Activated CD4-positive, CD25-positive, alpha-beta regulatory T cell treated with anti-CD3 and anti-CD28 coated beads, Interleukin-2, amount 50 U/mL, for 24 hours (primary cell): ENCODE measurements at places on chromosomes 12 and 14.

DNA sequence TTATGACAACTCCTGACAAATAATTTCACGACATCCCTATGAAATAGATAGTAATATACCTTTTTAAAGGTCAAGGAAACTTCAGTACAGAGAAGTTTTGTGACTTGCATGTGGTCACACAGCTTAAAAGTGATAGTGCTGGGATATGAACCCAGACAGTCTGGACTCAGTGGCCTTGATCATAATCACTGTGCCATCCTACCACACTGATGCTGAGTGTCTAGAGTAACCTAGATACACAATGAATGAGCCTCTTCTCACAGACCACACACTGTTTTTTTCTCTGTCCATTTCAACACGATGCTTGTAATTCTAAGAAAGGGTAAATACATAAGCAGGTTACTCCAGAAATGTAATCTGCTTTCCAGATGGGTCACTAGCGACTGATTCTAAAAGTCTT lies 88.2 kb downstream of the SYNE2 start:
- ATAC-seq = peak; percentile 64

GRCh38 chr14:104438166-104438887 lies 141.2 kb upstream of the C14orf180 start:
- ATAC-seq = no peak

DNA sequence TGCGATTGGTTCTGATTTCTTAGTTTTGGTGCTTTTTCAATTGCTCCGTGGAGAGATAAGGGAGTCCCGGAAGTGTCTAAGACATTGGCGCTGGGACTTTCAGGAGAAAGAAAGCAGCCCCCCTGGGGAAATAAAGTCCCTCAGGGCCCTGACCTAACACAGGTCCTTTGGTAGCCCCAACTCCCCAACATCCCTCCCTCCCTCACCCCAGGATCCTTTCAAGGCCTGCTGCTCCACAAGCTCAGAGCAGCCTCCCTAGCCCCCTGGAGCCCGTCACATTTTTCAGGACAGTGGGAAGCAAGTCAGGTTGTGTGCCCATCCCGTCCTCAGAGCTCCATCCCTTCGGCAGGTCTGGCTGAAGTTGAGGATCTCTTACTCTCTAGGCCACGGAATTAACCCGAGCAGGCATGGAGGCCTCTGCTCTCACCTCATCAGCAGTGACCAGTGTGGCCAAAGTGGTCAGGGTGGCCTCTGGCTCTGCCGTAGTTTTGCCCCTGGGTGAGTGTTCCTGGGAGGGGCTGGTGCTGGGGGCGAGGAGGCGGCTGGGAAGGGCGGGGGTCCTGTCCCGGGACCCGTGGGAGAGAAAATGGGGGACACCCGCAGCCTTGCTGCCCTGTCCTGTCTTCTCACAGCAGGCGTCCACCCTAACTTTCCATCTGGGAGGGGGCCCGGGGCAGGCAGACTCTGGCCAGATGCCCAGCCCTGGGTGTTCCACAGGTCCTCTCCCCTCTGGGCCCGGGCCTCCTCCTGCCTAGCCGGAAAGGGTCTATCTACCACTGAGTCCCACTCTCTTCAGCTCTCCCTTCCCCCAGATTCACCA lies 950 bp downstream of the IFI27 start:
- ATAC-seq = no peak

GRCh38 chr14:21867541-21867940 lies 193.9 kb upstream of the OR4E1 start:
- no peak for ATAC-seq

DNA sequence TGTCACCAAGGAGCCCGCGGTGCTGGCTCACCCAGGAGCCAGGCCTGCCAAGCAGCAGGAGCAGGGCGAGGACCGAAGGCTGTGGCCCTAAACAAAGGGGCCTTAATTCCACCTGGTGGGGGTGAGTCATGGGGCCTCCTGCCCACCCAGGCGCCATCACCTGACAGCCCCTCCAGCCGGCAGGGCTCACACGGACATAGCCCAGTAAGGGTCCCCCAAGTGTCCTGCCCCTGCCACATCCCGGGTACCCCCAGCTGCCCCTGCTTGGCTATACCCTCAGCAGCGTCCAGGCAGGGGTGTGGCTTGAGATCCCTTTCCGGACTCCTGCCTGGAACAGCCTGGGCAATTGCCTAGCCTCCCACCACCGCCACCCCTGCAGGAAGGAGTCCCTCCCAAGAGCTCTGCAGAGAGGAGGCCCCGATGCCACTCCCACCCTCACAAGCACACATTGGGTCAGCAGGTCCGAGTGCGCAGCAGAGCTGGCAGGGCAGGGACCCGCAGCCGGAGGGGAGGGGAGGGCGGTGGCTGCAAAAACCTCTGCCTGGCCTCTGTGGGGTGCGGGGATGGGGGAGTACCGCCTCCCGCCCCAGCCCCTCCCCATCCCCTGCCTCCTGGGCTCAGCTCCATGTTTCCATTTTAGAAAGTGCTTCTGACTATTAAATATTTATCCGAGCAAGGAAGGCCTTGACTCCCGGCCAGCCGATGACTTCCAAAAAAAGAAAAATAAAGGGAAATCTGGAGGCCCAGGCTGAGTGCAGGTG lies 4.6 kb downstream of the AHNAK2 start:
- no peak for ATAC-seq

DNA sequence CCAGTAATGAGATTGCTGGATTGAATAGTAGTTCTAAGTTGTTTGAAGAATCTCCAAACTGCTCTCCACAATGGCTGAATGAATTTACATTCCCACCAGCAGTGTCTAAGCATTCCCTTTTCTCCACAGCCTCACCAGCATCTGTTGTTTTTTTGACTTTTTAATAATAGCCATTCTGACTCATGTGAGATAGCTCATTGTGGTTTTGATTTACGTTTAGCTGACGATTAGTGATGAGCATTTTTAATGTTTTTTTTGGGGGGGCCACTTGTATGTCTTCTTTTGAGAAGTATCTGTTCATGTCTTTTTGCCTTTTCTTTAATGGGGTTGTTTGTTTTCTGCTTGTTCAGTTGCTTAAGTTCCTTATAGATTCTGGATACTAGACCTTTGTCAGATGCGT lies 8.1 kb upstream of the SLC15A5 start:
- no peak for ATAC-seq

DNA sequence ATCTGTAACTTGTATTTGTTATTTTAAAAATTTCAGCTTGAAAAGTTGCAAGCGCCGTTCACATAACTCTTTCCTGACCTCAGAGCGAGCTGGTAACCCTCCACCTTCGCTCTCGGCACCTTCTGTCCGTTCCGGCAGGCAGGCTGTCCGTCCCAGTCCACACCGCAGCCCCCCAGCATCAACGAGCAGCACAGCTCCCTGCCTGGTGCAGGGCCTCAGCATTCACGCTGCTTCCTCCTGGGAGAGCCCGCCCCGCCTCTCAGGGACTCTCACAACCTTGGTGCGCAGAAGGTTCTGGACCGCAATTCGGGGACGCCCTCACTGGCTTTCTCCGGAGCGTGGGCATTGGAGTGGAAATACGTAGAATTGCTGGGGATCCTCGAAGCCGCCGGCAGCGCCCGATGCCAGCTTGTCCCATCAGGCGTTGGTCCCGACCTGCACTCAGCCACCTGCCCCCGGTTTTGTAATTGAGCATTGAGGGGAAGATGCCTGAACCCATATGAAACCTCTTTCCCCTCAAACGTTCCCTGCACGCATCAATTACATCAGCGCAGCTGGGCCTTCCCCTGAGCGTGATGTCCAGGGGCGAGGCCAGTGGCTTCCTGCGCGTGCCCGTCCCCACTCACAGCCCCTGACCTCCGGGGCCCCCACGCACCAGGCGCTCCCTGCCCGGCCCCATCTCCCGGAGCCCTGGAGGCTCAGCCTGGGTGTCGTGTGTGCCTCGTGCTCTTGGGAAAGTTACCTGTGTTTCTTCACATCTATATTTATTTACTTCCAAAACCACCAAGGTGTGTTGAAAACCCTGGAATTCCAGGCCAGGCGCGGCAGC lies 19.1 kb downstream of the LRCOL1 start:
- ATAC-seq = no peak

DNA sequence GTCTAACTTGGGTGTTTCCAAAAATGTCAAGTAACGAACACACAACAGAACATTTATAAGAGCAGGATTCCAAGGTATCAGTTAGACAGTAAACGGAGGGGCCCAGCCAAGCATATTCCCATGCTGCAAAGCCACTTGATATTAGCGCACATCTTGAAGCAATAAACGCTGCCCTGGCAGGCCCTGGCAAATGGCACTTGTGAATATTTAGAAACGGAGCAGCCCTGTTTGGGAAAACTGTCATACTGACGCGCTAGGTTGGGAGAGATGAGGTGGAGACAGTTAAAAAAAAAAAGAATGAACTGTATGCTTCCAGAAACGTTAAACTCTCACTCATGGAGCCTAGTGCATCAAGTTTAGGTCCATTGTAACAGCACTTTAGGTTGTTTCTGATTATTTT lies 9.3 kb downstream of the DGLUCY start:
- no peak for ATAC-seq

GRCh38 chr12:6330192-6330591 lies 11.7 kb downstream of the TNFRSF1A start:
- ATAC-seq = no peak

DNA sequence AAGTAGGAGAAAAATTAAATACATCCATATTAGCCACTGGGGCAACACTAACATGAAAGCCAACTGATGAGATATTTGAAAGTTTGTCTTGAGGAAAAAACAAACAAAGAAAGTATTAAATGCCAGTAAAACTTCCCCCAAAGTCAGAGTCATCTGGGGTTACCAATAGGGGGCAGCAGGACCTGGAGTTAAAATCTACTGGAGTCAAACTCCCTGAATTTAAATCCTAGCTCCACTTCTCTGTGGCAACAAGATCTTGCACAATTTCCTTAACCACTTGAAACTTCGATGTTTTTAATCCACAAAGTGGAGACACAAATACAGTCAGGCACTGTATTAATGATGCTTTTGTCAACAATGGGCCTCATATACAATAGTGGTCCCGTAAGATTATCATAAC lies 14.4 kb downstream of the PLEKHG7 start:
- ATAC-seq = no peak

DNA sequence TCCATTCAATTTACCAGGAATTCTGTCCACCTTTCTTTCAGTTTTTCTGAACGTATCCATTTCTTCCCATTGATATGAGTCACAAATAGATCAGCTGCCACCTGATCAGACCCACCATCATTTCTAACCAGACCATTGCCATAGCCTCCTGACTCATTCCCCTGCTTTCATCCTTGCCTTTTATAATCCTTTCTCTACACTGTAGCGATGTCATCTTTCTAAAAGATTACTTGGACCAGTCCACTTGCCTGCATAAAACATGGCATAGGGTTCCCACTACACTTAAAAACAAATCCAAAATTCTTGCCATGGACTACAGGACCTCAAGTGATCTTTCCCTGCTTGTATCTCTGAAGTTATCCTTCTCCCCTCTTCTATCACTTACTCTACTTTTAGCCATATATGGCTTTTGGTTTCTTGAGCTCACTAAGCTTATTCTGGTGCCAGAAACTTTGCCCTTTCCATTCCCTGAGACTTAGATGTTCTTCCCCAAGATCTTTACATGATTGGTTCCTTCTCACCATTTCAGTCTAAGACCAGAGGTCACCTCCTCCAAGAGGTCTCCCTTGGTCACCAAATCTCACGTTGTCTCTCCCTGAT lies 149.5 kb upstream of the KRR1 start:
- no peak for ATAC-seq

DNA sequence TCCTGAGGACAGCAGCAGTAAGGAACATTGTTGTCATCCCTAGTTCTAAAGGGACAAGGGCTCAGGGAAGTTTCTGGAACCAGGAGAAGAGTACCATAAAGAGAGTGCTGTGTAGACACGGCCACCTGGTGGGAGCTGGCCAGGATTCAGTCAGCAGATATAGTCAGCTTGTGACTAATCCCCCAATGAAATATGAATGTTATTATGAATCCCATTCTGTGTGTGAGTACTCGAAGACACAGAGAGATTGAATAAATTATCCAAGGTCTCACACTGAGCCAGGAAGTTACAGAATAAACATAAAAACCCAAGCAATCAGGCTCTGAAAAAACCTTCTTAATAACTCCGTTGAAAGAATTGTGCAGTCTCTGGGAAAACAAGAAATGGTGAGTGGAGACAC lies 1359.5 kb downstream of the AACS start:
- ATAC-seq = no peak

- no peak for ATAC-seq
Observed at GRCh38 chr12:17588968-17589367, 501.0 kb downstream of the RERGL start.

GRCh38 chr14:72451054-72451972 lies 442.6 kb downstream of the DPF3 start:
- peak; percentile 88 for ATAC-seq

DNA sequence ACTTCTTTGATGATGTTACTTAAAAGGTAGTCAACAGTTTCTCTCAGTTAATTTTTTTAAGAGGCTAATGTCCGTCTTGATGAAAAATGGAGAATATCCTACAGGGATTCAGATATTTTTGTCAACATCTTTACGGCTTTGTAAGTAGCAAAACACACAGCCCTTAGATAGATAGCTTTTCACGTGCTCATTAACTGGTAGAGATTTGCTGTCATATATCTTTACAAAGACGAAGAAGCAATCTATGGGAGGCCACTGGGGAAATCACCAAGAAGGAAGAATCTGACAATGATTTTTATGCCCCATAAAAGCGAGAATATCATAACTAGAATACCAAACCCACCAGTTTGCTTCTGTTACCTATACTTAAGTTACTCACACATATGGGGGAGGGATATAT lies 121.2 kb downstream of the SLC2A13 start:
- ATAC-seq = no peak

- no peak for ATAC-seq
Observed at GRCh38 chr12:16346958-16347357, 487 bp upstream of the MGST1 start.

DNA sequence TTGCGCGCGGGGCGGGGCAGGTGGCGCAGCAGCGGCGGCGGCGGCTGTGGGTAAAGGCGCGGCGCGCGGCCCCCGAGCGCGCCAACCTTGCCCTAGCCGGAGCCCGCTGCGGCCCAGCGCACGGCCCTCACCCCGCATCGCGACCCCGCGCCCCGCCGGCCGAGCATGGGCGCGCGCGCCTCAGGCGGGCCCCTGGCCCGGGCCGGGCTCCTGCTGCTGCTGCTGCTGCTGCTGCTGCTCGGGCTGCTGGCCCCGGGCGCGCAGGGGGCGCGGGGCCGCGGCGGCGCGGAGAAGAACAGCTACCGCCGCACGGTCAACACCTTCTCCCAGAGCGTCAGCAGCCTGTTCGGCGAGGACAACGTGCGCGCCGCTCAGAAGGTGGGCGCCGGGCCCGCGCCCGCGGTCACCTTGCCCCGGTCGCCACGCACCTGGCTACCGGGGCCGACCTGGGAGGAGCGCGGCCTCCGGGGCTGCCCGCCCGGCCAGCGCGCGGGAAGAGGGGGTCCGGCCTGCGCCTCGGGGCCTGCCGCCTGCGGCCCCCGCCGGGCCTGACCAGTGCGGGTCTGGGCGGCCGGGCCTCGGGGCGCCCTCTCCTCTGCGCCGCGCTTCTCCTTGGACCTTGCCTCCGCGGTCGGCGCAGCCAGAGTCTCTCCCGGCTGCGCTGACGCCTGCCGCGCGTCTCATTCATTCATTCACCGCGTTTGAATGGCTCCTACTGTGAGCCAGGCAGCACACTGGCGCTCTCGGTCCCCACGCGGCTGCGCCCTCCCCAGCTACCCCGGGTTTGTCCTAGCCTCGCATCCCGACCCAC lies at the start of gene BRI3BP:
BRI3BP (plus strand) TSS at position 20 of the 811 bp plus-strand sequence; CDS start at position 166, 146 bp downstream.
- ATAC-seq = peak; percentile 25
